ENCODE measurements at places on chromosomes 16 and 17.

GRCh38 chr17:45923511-45924268 lies 29.3 kb downstream of the MAPT start:
- DNase-seq: no peak

GRCh38 chr17:51402899-51403298 lies 142.6 kb downstream of the UTP18 start:
- no peak for DNase-seq

DNA sequence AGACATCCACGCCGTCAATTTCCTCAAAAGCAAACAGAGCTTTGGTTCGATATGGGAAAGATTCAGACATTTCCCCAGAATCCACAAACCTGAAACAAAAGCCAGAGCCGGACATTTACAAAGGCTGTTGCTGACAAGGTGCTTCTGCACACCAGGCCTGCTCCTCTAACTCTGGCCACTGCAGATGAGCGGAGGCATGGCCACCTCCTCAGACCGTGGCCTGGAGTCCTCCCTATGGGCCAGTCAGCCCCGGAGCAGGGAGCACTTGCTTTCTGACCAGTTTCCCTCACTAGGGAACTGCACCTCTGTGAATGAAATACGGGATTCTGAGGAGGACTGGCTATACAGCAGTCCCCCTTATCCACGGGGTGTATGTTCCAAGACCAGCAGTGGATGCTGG lies 22.3 kb upstream of the TRAP1 start:
- DNase-seq: no peak

GRCh38 chr16:69328854-69329316 lies 1.5 kb downstream of the PDF start:
- DNase-seq: no peak

DNA sequence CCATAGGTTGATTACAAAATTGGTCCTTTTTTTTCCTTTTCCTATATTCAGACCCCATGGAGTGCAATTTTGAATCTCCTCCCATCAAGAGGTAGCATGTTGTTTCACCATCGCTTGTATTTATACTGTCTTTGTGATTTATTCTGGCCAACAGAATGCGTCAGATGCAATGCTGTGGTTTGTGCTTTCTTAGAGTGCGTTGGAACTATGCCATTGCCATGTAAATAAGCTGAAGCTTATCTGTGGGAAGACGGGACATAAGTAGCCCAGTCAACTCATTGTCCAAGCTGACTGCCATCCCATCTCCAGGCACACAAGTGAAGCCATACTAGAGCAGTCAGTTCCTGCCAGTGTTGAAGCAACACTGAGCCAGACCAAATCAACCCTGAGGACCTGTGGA lies 1339.3 kb upstream of the GOT2 start:
- DNase-seq: no peak

- no peak for DNase-seq
Measured at GRCh38 chr16:24863582-24864437, 18.0 kb downstream of the SLC5A11 start.

DNA sequence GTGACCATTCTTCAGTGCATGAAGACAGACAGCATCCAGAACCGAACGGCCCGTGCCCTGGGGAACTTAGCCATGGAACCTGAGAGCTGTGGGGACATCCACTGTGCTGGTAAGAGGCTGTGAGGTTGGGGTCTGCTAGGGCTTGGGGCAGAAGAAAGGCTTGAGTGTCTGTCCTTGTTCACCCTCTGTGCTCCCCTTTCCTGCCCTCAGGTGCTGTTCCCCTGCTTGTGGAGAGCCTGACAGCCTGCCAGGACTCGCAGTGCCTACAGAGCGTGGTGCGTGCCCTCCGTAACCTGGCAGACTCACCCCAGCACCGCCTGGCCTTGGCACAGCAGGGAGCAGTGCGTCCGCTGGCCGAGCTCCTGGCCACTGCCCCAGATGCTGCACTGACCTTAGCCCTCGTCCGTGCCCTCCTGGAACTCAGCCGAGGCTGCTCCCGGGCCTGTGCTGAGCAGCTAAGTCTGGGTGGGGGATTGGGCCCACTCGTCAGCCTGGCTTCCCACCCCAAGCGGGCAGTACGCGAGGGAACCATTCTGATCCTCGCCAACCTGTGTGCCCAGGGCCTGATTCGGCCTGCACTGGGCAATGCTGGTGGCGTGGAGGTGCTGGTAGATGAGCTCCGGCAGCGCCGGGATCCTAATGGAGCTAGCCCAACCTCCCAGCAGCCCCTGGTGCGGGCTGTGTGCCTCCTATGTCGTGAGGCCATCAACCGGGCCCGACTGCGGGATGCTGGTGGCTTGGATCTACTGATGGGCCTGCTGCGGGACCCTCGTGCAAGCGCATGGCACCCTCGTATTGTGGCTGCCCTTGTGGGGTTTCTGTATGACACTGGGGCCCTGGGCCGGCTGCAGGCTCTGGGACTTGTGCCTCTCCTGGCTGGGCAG lies 2.9 kb downstream of the ARMC5 start:
- no peak for DNase-seq

- DNase-seq: no peak
Measured at GRCh38 chr16:15507301-15507958, 73.0 kb downstream of the BMERB1 start.

DNA sequence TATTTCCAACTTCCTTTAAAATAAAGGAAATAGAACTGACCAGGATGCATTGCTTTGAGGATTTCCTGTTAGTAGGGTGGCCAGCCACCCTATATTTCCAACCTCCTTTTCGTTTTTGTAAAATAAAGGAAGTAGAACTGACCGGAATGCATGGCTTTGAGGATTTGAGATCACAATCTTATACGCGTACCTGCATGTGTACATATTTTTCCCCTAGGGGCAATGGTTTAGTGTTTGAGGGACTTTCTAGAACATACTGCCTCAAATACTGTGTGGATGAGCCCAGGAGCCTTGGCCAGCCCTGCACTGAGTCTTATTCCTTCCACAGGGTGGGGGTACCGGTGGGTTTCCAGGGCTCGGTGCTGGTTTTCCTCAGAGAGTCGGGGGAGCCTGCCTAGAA lies 25.6 kb downstream of the MAPK8IP3 start:
- no peak for DNase-seq

GRCh38 chr16:85913688-85914422 lies 14.9 kb downstream of the IRF8 start:
- no peak for DNase-seq

DNA sequence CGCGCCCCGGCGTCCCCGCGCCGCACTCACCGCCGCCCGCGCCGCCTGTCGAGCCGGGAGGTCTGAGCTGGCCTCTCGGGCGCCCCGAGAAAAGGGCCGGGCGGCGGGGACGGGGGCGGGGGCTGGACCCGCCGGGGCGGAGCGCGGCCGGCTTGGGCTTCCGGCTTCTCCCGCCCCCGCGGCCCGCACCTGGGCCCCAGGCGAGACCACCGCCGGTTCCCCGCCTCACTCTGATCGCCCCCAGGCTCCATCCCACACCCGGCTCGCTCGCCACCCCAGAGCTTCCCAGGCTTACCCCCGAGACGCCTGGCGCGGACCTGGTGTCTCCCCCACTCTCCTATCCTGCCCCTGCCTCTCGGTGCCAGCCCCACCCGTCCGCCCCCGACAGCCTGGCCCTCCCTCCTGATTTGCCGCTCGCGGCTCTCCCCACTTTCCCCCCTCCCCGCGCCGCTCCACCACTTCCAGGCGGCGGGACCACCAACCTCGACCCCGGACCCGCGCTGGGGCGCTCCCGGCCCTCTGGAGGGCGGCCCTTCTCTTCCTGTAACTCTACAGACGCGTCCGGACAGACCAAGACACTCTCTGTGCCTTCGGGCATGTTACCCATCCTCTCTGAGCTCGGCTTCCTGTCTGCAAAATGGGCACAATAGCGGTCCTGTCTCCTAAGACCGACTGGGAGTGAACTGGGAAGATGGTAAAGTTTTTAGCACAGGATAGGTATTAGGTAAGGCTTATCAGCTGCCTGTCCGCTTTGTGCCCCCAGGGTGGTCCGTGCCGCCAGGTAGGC lies at the start of gene LITAF:
LITAF (minus strand) TSS at position 64 of the 787 bp plus-strand sequence. CDS start 30,189 bp downstream, outside the sequence.
- DNase-seq: peak; percentile 54

GRCh38 chr17:28404007-28404406 lies 2.0 kb downstream of the SLC46A1 start:
- DNase-seq: no peak

DNA sequence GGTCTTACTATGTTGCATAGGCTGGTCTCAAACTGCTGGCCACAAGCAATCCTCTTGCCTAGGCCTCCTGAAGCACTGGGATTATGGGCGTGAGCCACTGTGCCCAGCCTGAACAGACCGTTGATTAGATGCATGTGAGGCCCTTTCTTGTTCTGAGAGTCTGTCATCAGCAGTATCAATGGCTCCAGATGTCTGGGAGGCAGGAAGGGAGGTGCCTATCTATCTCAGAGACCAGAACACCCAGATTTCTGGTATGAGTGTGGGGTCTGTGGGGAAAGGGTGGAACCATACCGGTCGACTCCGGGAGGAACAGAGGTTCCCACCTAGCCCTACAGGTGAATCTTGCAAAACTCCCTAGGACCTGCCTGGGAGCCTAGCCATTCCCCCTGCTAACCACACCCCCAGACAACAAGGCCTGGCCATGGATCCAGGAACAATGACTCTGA lies 71.7 kb downstream of the PRKCB start:
- DNase-seq: no peak

GRCh38 chr16:721765-722540 lies 1.0 kb downstream of the ANTKMT start:
- no peak for DNase-seq

- no peak for DNase-seq
Measured at GRCh38 chr17:76676629-76677028, 33.1 kb upstream of the ST6GALNAC1 start.

GRCh38 chr17:22600644-22601298 lies 908.4 kb downstream of the KCNJ18 start:
- DNase-seq: no peak

DNA sequence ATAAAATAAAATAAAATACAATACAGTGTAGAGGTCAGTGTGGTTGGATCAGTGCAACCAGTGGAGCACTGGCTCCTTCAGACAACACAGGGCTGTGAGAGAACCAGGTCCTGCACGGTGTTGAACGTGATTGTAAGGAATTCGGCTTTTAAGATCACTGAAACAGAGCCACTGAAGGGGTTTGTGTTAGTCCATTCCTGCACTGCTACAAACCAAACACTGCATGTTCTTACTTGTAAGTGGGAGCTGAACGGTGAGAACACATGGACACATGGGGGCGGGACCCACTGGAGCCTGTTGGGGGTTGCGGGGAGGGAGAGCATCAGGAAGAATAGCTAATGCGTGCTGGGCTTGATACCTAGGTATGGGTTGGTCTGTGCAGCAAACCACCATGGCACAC lies 193.2 kb upstream of the AXIN2 start:
- no peak for DNase-seq

DNA sequence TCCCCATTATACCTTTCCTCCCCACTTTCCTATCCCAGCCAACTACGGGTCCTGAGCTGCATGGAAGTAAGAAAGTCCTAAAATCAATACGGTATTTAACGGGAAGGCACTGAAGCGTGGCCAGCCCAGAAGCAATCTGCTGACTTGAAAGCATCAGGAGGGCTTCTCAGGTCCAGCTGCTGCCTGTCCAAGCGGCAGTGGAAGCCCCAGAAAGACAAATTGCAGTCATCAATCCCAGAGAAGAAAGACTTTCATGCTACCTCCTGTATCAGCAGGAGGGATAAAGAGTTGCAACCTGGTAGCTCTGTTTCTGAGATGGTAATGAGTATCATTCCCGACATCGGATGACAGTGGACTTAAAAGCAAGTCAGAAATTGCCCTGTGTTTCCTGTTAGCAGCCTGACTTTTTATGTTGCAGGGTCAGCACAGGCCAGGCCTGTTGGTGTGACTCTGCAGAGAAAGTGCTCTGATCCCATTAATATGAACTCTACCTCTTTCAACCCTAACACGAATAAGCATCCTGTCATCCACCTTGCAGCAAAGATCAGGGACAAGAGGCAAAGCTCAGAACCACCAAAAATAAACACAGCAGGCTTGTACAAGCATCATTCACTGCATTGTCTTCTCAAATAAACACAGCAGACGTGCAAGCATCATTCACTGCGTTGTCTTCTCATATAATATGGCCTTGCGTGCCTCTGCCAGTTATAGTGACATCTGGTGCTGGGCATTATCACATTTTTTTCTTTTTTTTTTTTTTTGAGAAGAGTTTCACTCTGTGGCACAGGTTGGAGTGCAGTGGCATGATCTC lies 358.6 kb upstream of the CDH11 start:
- no peak for DNase-seq

GRCh38 chr16:3915426-3916260 lies 35.1 kb upstream of the CREBBP start:
- DNase-seq: no peak

- DNase-seq: no peak
Measured at GRCh38 chr16:28204622-28205021, 7.1 kb downstream of the XPO6 start.

GRCh38 chr16:79912592-79913310 lies 312.2 kb upstream of the MAF start:
- no peak for DNase-seq

GRCh38 chr16:3101018-3101840 lies 2.1 kb upstream of the ZSCAN10 start:
- no peak for DNase-seq

- no peak for DNase-seq
Measured at GRCh38 chr16:89822188-89823086, 5.8 kb upstream of the SPIRE2 start.

DNA sequence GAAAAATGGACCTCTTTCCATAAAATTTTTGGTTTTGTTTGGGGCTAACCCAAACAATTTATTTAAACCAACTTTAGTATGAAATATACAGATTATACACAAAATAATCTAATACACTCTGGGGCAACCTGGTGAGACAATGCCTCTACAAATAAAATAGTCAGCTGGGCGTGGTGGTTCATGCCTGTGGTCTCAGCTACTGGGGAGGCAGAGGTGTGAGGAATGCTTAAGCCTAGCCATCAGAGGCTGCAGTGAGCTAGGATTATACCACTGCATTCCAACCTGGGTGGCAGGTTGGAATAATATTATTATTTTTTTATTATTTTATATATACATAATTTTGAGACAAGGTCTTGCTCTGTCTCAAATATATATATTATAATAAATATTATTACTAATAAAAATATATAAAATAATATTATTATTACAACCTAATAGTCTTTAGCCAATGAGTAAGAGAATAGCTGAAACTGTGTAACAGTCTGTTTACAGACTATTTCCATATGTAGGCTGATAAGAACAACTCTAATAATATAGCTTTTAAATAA lies 50.5 kb downstream of the GLG1 start:
- no peak for DNase-seq

- no peak for DNase-seq
Measured at GRCh38 chr16:57192146-57192545, 6.0 kb downstream of the RSPRY1 start.

DNA sequence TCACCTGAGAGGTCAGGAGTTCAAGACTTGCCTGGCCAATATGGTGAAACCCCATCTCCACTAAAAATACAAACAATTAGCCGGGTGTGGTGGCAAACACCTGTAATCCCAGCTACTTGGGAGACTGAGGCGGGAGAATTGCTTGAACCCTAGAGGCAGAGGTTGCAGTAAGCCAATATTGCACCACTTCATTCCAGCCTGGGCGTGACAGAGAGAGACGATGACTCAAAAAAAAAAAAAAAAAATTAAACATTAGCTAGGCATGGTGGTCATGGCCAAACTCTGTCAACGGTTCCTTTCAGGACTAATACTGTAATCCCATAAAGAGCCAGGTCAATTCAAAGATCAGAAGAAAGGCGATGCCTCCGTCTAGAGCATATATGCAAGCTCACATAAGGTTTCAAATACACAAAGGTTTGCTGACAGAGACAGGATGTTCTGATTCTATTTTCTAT lies 2.4 kb downstream of the RNF157 start:
- DNase-seq: no peak

All from hypothalamus (tissue), 51 donors.